NCI-H460 (cell line): ENCODE measurements at places on chromosomes 1 and 21. TPM values are rescaled to one million over a fixed set of nuclear protein-coding genes. Genes with fewer than 3 reads are reported as not detected.

DNA sequence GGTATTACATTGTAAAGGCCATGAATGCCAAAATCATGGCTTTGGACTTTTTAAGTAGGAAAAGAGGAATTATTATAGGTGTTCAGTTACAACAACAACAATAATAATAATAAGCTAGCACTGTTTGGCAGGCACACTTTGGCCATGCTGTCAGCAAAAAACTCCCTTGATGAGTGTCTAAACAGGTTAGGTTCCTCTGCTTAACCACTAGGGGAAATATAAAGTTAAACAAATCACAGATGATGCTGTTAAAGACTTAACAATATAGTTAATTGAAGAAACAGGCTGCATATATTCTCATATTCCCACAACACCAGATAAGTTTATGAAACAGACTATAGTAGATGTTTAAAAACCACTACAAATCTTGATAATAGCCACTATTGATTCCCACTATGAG lies 46.4 kb downstream of the RGS21 start:
- no peak for DNase-seq

GRCh38 chr1:198015309-198015708 lies 98.1 kb downstream of the LHX9 start:
- DNase-seq = no peak

DNA sequence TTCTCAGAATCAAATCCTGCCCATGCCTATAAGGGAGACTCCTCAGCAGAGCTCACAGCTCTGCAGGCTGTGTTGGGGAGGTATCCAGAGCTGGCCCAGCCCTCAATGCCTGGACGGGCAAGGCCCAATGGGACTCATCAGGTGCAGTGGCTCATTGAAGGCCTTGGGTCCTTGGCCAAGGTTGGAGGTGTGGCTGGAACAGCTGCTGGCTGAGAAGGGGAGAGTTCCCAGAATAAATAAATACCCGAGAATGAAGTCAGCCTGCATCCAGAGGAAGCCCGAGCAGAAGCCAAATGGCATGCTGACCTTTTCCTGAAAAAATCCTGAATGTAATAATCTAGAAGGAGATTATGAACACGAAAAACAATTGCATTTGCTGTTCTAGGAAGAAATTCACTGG lies 25.2 kb upstream of the IKBKE start:
- no peak for DNase-seq

GRCh38 chr1:199868777-199869176 lies 158.7 kb upstream of the NR5A2 start:
- no peak for DNase-seq

DNA sequence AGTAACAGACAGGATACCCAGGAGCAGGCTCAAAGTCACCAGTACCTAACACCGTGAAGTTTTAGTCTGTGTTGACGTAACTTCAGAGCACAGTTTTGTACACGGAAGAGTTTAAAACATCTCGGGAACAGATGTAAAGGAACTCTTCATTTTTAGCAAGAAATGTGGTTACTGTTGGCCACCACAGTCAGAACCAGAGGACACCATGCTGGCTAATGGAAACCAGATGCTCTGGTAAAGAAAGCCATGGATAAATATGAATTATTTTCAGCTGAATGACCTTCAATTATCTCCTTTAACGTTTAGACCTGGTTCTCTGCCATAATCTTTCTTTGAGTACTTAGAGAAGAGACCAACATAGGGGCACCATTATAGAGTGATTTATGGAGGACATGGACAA lies 115.9 kb downstream of the NTMT2 start:
- no peak for DNase-seq

GRCh38 chr1:38053416-38054091 lies 7.0 kb upstream of the POU3F1 start:
- no peak for DNase-seq

- DNase-seq = no peak
Observed at GRCh38 chr1:52592637-52593323, 9.4 kb upstream of the GPX7 start.

GRCh38 chr1:241215203-241215602 lies 141.8 kb downstream of the RGS7 start:
- DNase-seq = no peak

NGF gene
- total RNA-seq = 0.66 and 1.6 TPM in 2 replicates

DNA sequence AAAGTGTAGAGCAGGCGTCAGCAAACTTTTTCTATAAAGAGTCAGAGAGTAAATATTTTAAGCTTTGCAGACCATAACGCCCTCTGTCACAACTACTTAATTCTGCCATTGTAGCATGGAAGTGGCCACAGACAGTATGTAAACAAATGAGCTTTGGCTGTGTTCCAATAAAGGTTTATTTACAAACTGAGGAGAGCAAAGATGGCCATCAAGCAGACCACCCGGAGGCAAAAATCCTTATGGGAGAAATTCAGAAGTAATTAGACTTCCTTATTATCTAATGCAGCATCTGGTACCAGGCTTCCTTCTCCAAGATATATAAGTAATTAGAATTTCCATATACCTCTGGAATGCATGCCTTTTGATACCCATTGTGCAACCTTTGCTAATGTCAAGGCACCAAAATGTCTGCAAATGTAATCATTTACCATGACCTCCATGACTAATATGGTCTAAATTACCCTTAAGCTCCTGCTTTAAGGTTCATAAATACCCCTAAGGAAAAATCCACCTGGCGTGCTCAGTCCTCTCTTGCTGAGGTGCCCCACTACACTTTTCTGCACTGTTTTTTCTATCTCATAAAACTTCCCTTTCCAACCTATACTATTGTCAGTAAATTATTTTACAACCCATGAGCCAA lies 377.8 kb downstream of the MATN1 start:
- no peak for DNase-seq

WNT9A gene
- total RNA-seq = 0.06 and 0.10 TPM in 2 replicates

GRCh38 chr1:30588311-30589073 lies 134.9 kb downstream of the MATN1 start:
- DNase-seq = no peak

COQ8A gene
- total RNA-seq = 24.7 and 29.0 TPM in 2 replicates

DNA sequence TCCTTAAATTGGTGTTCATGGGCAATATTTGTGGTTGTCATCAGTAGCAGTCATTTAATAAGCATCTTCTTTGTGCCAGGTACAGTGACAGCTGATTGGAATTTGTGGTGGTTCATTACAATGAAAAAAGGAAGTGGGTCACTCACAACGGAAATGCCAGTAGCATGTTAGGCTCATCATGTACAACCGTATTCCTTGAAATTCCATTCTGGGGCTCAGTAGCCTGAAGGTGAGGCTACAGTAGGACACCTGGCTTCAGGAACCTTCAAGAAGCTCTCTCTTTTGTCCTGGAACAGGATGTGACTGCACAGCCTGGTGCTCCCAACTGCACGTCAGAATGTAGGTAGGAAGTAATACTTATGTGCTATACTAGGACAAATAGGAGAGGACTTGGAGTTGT lies 93.9 kb downstream of the ST3GAL3 start:
- DNase-seq = no peak

- DNase-seq = no peak
Observed at GRCh38 chr1:22118291-22118992, 24.5 kb downstream of the WNT4 start.

GRCh38 chr21:16588433-16588860 lies 858.7 kb downstream of the USP25 start:
- DNase-seq = peak; percentile 81

GRCh38 chr1:181061891-181062835 lies 26.3 kb upstream of the IER5 start:
- DNase-seq = no peak

DNA sequence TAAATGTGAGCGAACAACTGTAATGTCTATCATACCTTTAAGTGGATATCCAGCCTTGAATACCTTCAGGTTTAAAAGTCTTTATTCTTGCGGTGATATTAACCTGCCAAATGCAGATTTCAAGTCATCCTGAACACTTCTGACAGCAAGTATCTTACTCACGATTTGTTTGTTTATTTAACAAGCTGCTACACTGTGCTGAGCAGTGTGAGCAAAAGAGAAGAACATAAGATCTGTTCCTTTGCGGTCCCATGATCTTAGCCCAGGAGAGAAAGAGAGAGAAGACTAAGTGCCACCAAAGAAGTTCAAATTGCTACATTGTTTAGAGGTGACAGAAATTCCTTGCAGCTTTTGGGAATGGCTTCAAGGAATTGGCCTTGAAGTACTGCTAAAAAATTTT lies 9.5 kb upstream of the IL24 start:
- no peak for DNase-seq

PHACTR4 gene
- total RNA-seq = 10.9 and 13.0 TPM in 2 replicates

PKP1 gene
- total RNA-seq = 0.03 and 0.07 TPM in 2 replicates

- no peak for DNase-seq
Observed at GRCh38 chr1:204128464-204128963, 23.3 kb downstream of the ETNK2 start.

GRCh38 chr1:203465146-203465798 lies 10.3 kb upstream of the PRELP start:
- DNase-seq = no peak

DNA sequence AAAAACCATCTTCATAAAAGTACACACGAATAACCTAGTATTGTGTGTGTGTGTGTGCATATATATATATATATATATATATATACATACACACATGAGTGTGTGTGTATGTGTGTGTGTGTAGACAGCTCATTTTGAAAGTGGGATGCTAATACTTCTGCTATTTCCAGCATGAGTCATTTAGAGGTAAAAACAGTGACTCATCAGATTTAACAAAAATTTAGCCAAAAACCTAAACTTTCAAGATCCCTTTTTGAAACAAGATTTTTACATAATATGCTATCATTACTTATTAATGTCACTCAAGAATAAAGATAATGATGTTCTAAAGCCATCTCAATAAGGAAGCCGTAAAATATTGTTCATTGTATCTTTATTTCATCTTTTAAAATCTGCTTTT lies 35.6 kb upstream of the ADGRL4 start:
- DNase-seq = no peak

GRCh38 chr1:213899413-213899812 lies 88.4 kb upstream of the PROX1 start:
- DNase-seq = no peak

- peak; percentile 68 for DNase-seq
Observed at GRCh38 chr1:45512641-45513054, 9.0 kb downstream of the PRDX1 start.

ANGEL2 gene
- 60.6 and 72.2 TPM in 2 replicates for total RNA-seq

RPTN gene
- not detected in 2 replicates for total RNA-seq

RPRD2 gene
- 21.8 and 23.0 TPM in 2 replicates for total RNA-seq

CCDC24 gene
- total RNA-seq = 1.0 and 1.2 TPM in 2 replicates

GRCh38 chr1:105102371-105102770 lies 1352.7 kb downstream of the AMY1C start:
- no peak for DNase-seq
